Right cardiac atrium (tissue), 5 donors: ENCODE measurements at places on chromosomes 3 and 15.
A peak's percentile ranks its signal among the peaks of the same experiment; 100 is the strongest.

DNA sequence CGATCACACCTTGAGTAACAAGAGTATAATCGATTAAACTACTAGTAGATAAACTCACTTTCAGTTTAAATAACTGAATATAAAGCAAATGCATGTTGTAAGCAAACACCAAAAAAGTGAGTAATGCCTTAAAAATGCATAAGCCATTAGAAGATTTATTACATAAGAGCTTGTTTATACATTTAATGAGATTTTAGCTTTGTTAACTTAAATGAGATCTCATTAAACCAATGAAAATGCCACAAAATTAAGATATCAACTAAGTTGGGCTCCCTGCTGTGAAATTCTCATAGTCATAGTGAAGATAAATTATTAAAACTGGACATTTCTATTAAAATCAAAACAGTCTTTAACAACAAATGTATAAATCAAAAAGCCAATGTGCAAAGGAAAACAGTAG is 701.2 kb downstream of the NLGN1 start:
- DNase-seq, result no peak

- no peak for DNase-seq
These were observed 56.0 kb downstream of the RPLP1 start for GRCh38 chr15:69508659-69509058.

DNA sequence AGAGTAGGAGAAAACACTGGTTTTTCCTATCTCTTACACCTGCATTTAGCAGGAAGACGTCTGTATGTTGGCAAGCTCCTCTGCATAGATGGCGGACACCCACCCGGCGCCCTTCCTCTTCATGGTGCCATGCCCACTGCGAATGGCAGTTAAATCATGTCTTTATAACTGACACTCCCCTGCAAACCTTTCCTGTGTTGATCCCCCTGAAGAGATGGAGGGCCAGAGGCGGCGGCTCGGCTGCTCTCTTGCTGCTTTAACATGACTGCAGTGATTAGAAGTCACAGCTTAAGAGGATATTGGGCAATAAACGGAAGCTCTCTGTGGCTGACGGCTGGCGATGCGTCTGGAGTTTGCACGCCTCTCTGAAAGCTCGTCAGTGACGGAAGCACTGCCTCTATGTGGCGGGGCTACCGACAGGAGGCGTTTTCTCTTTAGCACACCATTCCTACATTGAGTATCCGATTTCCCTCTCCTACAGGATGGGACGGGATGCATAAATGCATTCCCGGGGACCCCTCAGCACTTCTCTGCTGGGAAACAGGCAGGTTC is 25.5 kb upstream of the SNRPA1 start:
- DNase-seq, result peak; percentile 77

DNA sequence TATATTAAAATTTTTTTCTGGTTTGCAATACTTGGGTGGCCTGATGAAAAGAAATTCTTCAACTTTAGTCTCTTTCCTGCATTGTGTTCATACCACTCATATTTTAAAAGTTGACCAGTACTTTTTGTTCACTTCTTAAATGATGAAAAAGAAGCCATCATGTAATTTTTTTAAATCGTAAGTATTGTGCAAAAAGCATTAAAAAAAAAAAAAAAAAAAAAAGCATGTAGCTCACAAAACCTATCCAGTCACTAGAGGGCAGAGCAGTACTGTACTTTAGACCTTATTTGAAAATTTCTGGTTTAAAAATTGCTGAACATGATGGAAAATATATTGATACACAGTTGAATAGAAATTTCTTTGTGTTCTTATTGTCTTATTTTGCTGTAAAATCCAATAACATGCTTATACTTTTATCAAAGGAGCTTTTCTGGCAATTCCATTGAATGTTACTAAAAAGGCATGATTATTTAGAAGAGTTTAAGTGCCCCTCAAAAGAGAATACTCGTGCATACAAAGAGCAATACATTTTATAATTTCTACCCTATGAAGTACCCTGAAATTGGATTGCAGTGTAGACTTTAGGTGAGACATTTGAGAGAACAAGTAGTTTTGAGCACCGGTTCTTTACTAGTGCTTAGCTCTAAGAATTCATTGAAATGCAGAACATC is 137.7 kb downstream of the BBX start:
- DNase-seq, result no peak

- no peak for DNase-seq
These were observed 630 bp upstream of the EFCAB12 start for GRCh38 chr3:129429080-129429451.

GRCh38 chr3:106232956-106233355 is 364.1 kb upstream of the CBLB start:
- DNase-seq, result no peak

GRCh38 chr15:100090411-100090810 is 251.4 kb downstream of the ADAMTS17 start:
- no peak for DNase-seq

DNA sequence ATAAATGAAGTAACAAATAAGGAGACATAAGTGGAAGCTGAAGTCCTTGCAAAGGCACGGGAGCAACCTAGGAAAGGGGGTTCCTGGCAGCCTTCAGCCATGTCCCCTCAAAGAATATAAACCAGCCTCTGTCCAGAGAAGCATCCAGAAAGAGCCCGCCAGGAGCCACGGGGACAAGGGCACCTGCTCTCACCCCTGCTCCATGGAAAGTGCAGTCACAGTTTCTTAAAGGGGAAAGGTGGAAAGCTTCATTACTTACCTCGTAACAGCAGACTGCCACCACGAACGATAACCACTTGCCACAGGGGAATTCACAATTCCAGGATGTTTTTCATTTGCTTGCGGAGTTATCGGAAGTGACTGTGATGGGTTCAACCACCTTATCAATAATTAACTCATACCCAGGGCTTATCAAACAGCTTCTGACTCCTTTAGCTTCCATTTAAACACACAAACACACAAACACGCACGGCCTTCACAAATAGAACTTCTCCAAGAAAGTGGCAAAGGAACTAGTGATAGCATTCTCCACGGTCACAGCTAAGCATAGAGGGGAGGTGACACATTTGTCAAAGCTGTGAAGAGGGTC is 134.2 kb upstream of the IGF1R start:
- no peak for DNase-seq

- DNase-seq, result no peak
These were observed 301.1 kb downstream of the DIPK2A start for GRCh38 chr3:144272680-144273079.

DNA sequence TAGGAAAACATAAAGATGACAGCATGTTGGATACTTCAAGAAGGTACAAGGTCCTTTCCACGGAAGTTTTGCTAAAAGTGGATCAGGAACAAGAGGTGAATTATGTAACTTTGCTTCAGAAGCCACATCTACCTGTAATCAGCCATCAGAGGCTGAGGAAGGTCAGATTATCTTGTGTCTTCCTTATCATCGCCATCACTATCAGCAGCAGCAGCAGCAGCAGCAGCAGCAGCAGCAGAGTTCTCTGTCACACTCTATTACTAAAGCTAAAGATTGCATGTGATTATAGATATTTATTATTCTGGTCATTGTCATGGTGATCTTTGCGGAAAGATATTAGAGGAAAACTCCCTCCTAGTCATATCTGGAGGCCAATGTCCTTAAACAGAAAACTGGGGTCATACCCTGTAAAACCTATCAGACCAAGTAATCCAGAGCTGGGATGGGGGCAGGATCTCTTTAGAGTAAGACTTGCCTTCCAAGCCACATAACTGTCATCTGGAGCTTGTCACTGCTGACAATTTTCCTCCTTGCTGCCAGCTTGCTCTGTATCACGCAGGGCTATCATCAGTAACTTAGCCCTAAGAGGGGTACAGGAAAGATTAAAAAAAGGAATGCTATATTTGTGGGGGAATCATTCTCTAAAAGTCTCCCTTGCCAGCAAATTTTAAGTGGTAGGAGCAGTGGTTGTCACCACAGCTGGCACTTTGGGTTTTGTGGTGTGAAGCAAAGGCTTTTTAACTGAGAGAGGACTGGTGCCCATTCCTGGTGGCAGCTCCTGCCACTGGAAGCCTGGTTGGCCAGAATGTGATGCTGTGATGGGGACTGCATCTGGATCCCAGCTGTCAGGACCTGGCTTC is 130.9 kb upstream of the RASGRP1 start:
- DNase-seq, result no peak

- no peak for DNase-seq
These were observed 11.7 kb downstream of the BAHD1 start for GRCh38 chr15:40452296-40453090.

GRCh38 chr3:145272684-145273083 is 888.3 kb downstream of the PLOD2 start:
- DNase-seq, result no peak

DNA sequence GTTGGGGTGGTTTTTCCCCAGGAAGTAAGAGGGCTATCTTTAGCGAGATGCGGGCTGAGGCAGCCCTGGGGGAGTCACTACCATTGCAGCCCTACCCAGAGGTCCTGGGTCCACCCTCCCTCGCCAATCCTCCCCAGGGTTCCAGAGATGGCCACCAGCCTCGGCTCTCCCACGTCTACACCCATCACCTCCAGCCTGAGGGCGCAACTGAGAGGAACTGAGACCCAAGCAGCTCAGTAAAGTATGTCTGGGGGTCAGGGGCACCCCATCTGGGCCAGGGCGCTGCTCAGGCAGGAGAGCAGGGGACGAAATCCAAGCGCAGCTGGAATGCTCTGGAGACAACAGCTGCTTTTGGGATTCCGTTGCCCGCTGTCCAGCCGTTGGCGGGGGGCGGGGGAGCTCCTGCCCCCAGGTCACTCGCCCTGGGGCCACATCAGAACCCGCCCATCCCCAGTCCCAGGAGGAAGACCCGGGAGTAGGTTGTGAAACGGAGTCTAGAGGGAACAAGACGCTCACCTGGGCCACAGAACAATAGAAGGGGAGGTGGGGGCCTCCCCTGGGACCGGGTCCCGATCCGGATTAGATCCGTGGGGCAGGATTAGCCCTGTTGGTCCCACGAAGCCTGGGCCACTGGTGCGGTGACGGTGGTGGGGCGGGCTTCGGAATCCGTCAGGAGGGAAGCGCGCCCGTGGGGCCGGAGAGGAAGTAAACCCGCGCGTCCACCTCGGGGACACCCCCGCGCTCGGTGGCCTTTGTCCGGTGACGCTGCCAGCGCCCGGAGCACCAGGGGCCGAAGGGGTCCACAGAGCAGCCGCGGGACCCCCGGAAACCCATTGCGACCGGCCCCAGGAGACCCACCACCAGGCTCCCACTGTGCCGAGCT is 1.4 kb upstream of the NDUFAF3 start:
- peak; percentile 86 for DNase-seq
